Stimulated activated memory B cell treated with anti-CD40 and anti-IgM and Interleukin-4, amounts not matched to agents 10 μg/mL and 1 μg/mL and 100 μg/mL, for 72 hours (primary cell): ENCODE measurements at places on chromosomes 5 and 9.

- H3K27me3 ChIP-seq, result no peaks in the 10 kb centered on the region
- no peaks in the 10 kb centered on the region for H3K36me3 ChIP-seq
- H3K4me3 ChIP-seq, result no peak overlapping the region
- ATAC-seq, result no peak
- H3K27ac ChIP-seq, result no peak overlapping the region
These were observed 66.1 kb downstream of the HAPLN1 start for GRCh38 chr5:83654427-83654994.

DNA sequence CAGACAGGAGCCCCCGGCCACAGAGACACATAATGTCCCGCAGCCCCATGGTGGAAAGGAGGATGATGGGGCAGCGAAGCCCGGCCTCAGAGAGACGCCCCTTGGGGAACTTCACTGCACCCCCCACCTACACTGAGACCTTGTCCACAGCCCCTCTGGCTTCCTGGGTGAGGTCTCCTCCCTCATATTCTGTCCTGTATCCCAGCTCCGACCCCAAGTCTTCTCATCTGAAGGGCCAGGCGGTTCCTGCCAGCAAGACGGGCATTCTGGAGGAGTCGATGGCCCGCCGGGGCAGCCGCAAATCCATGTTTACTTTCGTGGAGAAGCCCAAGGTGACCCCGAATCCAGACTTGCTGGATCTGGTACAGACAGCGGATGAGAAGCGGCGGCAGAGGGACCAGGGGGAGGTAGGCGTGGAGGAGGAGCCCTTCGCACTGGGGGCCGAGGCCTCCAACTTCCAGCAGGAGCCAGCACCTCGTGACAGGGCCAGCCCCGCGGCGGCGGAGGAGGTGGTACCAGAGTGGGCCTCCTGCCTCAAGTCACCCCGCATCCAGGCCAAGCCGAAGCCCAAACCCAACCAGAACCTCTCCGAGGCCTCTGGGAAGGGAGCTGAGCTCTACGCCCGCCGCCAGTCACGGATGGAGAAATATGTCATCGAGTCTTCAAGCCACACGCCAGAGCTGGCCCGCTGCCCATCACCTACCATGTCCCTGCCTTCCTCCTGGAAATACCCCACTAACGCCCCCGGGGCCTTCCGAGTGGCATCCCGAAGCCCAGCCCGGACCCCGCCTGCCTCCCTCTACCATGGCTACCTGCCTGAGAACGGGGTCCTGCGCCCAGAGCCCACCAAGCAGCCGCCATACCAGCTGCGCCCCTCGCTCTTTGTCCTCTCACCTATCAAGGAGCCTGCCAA lies 8.9 kb downstream of the SYNPO start:
- no peak overlapping the region for H3K27ac ChIP-seq
- no peaks in the 10 kb centered on the region for H3K27me3 ChIP-seq
- peaks cover 18% of the 10 kb centered on the region for H3K4me1 ChIP-seq
- ATAC-seq, result no peak
- peaks cover 32% of the 10 kb centered on the region for H3K36me3 ChIP-seq
- no peak overlapping the region for H3K4me3 ChIP-seq

GRCh38 chr5:73917433-73917832 lies 291.4 kb downstream of the ARHGEF28 start:
- H3K4me1 ChIP-seq, result no peaks in the 10 kb centered on the region
- H3K27me3 ChIP-seq, result no peaks in the 10 kb centered on the region

- peaks cover 7% of the 10 kb centered on the region for H3K36me3 ChIP-seq
- H3K4me1 ChIP-seq, result peaks cover 73% of the 10 kb centered on the region
- no peak overlapping the region for H3K27ac ChIP-seq
These were observed 23.9 kb downstream of the LARP1 start for GRCh38 chr5:154779105-154779504.

DNA sequence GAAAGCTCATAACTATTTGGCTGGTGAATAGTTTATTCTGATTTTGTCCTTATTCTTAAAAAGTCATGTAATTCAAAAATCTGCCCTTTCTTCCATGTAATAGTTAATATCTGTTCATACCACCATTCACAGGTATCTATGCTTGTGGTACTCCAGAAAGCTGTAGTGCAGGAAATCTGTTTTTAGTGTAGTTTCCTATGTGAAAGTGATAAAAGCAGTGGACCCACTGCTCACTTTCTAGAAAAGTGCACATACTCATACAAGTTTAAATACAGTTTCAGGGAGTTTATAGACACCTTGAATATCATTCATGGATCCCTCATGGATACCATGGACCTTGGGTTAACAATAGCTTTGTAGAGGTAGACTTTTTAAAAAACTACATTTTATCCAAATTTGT lies 20.2 kb downstream of the PBX3 start:
- H3K36me3 ChIP-seq, result peaks cover 15% of the 10 kb centered on the region
- no peaks in the 10 kb centered on the region for H3K27me3 ChIP-seq
- no peak for ATAC-seq

- H3K4me1 ChIP-seq, result peaks cover 18% of the 10 kb centered on the region
- no peak overlapping the region for H3K4me3 ChIP-seq
- no peaks in the 10 kb centered on the region for H3K27me3 ChIP-seq
- no peak overlapping the region for H3K27ac ChIP-seq
- peaks cover 49% of the 10 kb centered on the region for H3K36me3 ChIP-seq
These were observed 331.8 kb downstream of the KDM4C start for GRCh38 chr9:7089406-7090193.

DNA sequence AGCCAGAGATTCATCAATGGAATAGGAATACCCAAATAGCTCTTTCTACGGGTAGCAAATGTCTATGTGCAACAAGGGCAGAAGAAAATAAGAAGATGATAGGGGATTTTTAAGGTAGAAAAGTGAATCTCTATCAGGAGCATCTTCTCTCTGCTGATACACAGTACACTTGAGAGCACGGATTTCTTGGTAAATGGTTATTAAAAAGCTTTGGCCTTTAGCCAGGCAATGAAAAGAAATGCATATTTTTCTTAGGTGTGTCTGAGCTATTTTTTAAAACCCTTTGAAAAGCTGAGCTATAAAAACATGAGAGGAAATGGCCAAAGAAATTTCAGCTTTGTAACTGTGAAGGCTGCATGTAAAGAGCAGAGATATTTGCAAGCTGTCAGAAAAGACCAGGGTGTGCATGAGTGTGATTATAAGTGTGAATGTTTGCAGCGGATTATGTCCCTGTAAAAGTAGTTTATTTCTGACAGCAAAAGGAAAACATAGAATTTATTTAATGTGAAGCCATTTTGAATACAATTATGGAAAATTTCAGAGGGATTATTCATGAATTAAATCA lies 487.1 kb upstream of the PIK3R1 start:
- no peaks in the 10 kb centered on the region for H3K36me3 ChIP-seq
- H3K27me3 ChIP-seq, result peaks cover 17% of the 10 kb centered on the region

DNA sequence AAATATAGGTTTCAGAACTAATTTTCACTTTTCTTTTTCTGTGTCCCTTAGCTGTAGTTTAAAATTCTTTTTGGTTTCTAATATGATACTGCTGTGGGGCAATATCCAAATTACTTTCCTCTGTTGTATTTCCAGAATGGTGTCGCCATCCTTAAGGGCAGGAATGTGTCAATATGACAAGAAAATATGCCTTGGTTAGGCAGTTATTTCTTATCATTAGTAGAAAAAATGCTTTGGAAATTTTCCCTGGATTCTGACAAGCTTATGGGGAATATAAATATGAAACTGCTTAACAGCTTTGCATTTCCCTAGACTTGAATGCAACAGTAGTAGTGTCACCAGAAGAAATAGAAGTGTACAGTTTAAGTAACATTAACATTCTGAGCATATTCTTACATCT lies 29.4 kb downstream of the ANKRD34B start:
- no peaks in the 10 kb centered on the region for H3K27me3 ChIP-seq
- H3K4me3 ChIP-seq, result no peak overlapping the region
- no peaks in the 10 kb centered on the region for H3K36me3 ChIP-seq
- H3K27ac ChIP-seq, result no peak overlapping the region
- no peak for ATAC-seq
- H3K4me1 ChIP-seq, result peaks cover 11% of the 10 kb centered on the region

GRCh38 chr5:158967541-158967940 lies 132.2 kb downstream of the EBF1 start:
- peaks cover 18% of the 10 kb centered on the region for H3K36me3 ChIP-seq
- peaks cover 76% of the 10 kb centered on the region for H3K4me1 ChIP-seq
- no peak for ATAC-seq
- H3K4me3 ChIP-seq, result no peak overlapping the region

- no peak for ATAC-seq
- H3K27me3 ChIP-seq, result no peaks in the 10 kb centered on the region
- peaks cover 62% of the 10 kb centered on the region for H3K36me3 ChIP-seq
These were observed 26.7 kb upstream of the SUSD3 start for GRCh38 chr9:93031629-93032430.

- H3K4me1 ChIP-seq, result no peaks in the 10 kb centered on the region
- no peak for ATAC-seq
- H3K27ac ChIP-seq, result no peak overlapping the region
- no peaks in the 10 kb centered on the region for H3K27me3 ChIP-seq
- no peaks in the 10 kb centered on the region for H3K36me3 ChIP-seq
- no peak overlapping the region for H3K4me3 ChIP-seq
These were observed 120.7 kb downstream of the PAPPA start for GRCh38 chr9:116274293-116274692.
